ENCODE measurements at places on chromosomes 6 and 20.
A peak's percentile ranks its signal among the peaks of the same experiment; 100 is the strongest.

DNA sequence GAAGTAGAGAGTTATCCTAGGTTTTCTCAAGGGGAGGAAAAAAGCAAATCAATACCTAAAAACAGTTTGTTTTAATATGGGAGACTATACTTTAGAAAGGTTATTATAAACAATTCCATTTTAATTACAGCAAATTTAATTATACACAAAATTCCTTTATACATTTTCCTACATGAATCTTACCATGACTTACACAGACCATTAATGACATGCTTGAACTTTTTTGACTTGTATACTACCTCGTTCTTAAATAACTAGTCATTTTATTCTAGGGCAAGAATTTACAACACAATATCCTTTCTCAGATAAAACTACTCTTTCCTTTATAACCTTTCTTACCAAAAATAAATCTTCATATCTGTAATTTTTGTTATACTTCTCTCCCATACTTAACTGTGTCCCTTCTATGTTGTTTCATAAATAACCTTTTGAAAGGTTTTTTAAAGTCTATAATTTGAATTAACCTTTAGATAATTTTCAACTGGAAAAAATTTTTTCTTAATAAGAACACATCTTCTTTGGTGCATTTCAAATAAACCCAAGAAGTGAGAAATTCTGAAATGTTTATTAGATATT is 729.4 kb downstream of the TENT5A start:
- DNase-seq = no peak

DNA sequence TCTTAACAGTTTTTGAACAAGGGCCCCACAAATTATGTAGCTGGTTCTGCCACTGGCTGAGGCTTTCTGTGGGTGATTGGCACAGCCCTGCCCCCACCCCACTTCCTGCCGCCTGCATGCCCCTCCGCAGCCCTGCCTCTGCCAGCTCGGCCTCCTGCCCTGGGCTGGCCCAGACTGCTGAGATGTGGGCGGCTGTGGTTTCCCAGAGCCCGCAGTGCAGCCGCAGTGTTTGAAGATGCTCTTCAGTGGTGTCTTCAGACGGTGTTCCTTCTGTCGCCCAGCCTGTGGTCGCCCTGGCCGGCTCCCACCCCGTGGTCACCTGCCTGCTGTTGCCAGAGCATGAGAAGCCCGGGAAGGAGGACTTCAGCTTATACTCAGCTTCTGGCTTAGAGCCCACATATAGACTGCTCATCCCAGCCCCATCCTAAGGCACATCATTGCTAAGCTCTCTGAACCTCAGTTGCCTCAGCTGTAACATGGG is 154.3 kb downstream of the VEGFA start:
- peak; percentile 11 for DNase-seq

DNA sequence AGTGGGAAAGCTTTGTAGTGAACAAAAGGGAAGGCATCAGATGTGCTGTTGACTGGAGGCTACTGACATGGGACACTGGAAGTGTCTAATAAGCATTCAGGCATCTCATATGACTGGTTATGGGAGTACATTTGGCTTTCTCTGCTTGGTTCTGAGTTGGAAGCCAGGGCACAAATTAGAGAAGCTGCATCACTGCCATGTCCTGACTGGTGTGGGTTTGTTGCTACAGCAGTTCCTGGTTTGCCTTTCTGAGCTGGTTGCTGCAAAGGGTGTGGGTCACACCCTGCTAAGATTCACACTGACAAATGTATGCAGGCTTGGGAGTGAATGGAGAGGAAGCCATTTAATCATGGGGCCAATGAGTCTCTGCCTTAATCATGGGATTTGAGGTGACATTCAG is 36.2 kb upstream of the NANP start:
- no peak for DNase-seq

GRCh38 chr6:158635427-158636073 is 9.0 kb downstream of the DYNLT1 start:
- no peak for DNase-seq

DNA sequence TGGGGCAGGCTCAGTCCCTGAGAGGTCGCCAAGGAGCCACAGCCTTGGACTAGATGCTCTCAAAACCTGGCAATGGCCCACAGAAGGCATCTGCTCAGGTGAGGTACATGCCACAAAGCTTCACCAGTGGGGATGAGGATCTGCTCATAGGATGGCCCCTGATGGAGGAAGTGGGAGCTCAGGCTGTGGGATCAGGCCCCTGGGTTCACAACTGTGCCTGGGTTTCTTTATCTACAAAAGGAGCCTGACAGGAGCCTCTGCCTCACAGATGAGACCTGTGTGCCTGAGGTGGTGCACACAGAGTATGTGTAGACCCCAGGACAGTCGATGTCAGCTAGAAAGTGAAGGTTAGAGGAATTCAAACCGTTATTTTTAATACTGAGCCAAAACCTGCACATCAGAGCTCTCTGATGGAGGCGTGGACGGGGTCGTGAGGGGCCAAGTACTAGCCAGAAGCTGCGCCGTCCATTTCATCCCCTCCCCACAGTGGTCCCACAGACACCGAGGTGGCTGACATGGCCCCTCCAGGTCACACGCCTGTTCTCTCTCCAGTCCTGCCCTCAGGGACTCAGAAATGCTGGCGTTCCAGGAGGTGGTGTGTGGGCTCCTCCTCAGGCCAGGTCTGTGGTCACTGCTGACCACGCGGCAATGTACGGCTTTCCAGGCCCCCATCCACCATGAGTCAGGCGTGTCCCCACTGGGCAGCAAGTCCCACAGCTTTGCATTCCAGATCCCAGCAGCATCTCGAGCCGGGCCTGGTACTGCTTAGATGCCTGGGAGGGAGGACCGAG is 33.3 kb downstream of the NTSR1 start:
- DNase-seq = no peak

- no peak for DNase-seq
These were observed 199.3 kb downstream of the ARID1B start for GRCh38 chr6:156976216-156977127.

DNA sequence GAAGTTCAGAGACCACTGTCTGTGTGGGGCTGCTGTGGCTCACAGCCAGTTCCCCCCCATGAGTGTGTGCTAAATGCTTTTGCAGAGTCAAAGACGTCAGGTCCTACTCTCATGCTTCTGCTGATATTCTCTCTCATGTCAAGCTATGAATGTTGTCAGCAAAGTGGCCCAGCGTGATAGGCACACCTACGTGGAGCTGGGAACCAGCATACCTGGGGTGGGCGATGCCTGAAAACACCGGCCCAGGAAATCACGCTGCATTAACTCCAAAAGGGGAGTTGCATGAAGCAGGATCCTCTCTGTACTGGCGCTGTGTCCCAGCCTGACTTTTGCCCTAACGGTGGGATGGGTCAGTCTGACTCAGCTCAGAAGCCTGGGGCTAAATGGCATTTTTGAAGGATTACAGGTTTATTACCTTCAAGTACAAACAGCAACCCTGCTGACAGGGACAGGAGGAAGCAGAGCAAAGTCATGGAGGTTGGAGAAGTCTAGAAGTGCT is 9.0 kb upstream of the MRPS10 start:
- no peak for DNase-seq

DNA sequence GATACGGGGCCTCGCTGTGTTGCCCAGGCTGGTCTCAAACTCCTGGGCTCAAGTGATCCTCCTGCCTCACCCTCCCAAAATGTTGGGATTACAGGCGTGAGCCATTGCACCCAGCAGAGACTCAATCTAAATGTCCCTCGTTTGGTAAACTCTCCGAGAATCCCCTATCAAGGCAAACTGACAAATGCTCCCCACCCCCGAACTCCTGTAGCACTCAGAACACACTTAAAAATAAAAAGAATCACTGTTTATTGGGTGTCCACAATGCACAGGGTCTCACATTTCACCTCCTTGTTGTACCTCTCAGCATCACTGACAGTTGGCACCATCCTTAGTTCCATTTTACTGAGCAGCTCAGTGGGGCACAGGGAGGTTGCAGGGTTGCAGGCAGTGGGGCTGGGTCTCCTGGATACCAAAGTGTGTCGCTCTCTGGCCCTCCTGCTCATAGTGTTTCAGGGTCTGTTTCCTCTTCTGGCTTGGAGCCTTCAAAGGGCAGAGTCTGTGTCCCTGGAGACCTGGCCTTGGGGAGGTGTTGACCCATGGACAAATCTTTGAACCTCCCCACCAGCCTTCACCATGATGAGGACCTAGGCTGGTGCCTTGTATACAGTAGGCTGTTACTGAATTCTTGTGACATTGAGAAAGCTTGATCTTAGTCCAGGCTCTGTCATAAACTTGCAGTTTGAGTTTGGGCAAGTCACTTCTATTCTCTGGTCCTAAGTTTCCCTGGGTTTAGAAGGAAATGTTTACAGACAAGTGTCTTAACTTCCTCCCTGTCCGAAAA is 8.5 kb upstream of the SRC start:
- no peak for DNase-seq

DNA sequence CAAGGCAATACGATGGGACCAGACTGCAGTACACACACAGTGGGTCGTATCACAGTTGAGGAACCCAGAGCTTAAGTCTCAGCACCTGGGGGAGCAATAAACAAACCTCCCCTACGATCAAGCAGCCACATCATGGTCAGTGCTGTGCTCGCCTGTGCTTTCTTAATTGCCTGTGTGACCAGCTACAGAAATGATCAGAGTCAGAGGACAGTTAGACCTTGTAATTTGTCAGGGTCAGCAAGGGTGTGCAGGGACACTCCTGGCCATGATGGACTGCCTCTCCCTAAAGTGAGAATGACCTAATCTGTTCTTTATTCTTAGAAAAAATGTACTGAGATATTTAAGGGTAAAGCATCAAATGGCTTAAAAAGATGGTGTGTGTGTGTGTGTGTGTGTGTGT is 78.4 kb downstream of the OPRM1 start:
- no peak for DNase-seq

DNA sequence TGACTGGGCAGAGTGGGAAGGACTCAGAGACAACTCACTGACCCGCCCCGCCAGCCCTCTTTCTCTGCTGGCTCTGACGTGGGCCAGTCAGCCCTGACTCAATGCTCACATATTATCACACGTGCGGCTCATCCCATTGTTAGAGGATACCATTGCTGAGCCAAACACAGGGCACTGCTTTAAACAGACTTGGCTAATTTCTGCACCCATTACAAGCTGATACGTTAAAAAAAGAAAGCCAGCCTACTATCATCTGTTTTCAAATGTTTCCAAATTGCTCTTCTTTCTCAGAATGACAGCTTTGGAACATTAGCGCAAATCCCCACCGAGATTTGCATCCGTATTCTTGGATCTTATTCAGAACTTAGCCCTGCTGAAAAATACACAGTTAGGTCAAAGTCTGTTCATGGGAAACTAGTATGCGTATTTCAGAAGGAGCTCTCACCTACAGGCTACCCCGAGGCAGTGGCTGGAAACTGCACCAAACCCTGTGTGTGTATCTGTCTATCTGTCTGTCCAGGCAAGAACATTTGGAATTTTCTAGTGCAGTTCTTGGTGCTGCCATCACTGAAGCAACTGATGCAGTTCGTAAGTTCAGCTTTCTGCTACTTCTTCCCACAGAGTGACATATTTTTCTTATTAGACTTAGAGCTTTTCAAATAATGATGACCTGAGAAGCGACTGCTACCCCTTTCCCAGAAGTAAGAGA is 32.8 kb downstream of the RAMACL start:
- DNase-seq = no peak

GRCh38 chr6:37565267-37566110 is 65.8 kb upstream of the CCDC167 start:
- no peak for DNase-seq

- no peak for DNase-seq
These were observed 20.8 kb downstream of the SDCBP2 start for GRCh38 chr20:1308067-1308701.

- DNase-seq = no peak
These were observed 16.1 kb downstream of the ZC2HC1B start for GRCh38 chr6:143880412-143880811.

- DNase-seq = no peak
These were observed 29.5 kb downstream of the TMEM242 start for GRCh38 chr6:157293780-157294179.

DNA sequence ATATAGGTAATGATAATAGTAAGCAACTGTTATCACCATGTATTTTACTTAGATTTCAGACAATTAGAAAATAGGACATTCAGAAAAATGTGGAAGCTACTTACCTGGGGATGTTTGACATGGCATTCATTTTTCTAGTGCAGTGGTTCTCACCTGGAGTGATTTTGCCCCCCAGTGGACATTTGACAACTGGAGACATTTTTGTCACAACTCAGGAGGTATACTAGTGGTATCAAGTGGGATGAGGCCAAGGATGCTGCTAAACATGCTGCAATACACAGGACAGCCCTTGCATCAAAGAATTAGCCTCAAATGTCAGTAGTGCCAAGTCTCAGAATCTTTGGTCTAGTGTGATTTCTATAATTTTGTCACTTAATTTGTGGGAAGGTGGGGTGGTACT is 36.1 kb downstream of the NUS1 start:
- DNase-seq = no peak

GRCh38 chr6:141877275-141877983 is 255.3 kb upstream of the GJE1 start:
- DNase-seq = no peak

- DNase-seq = no peak
These were observed 10.3 kb downstream of the MKKS start for GRCh38 chr20:10423735-10424134.

DNA sequence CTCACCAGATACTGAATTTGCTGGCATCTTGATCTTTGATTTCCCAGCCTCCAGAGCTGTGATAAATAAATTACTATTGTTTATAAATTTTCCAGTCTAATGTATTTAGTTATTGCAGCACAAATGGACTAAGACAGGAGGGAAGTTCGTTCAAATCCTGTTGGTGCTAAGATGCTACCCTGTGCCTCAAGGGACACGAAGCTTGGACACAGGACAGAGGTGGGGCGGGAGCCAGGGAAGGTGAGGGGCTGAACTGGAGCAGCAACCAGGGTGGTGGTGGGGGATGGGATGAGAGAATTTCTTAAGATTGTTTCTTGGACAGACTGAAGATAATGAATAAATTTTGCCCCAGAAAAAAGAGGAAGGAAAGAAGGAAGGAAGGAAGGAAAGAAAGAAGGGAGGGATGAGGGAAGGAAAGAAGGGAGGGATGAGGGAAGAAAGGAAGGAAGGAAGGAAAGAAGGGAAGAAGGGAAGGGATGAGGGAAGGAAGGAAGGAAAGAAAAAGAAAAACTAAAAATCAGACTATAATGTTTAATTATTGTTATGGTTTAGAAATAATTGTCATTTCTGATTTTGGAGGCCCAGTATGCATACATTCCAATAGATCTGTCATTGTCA is 127.2 kb downstream of the CDC5L start:
- no peak for DNase-seq

- DNase-seq = no peak
These were observed 479.0 kb upstream of the NRSN1 start for GRCh38 chr6:23647045-23647444.

- DNase-seq = no peak
These were observed 22.9 kb upstream of the SIM1 start for GRCh38 chr6:100487638-100488037.

- no peak for DNase-seq
These were observed 84.6 kb downstream of the SYNJ2 start for GRCh38 chr6:158066136-158066781.

- no peak for DNase-seq
These were observed 199.2 kb upstream of the MYLIP start for GRCh38 chr6:15929685-15930084.

- DNase-seq = no peak
These were observed 553.5 kb downstream of the PKHD1 start for GRCh38 chr6:51533962-51534361.

- no peak for DNase-seq
These were observed 3.7 kb downstream of the PYGB start for GRCh38 chr20:25251558-25251957.

GRCh38 chr6:20211037-20211940 is 980 bp downstream of the MBOAT1 start:
- DNase-seq = no peak

- no peak for DNase-seq
These were observed 12.2 kb downstream of the NFKBIL1 start for GRCh38 chr6:31559606-31559957.
